ENCODE measurements at places on chromosomes 3 and 15.

- peak; percentile 75 for DNase-seq
These were observed at the start of gene ABTB1 for GRCh38 chr3:127672429-127673190. Gene ABTB1, plus strand, starts transcription at chr3:127672952. Its CDS starts 74 bp downstream, at chr3:127673026.

DNA sequence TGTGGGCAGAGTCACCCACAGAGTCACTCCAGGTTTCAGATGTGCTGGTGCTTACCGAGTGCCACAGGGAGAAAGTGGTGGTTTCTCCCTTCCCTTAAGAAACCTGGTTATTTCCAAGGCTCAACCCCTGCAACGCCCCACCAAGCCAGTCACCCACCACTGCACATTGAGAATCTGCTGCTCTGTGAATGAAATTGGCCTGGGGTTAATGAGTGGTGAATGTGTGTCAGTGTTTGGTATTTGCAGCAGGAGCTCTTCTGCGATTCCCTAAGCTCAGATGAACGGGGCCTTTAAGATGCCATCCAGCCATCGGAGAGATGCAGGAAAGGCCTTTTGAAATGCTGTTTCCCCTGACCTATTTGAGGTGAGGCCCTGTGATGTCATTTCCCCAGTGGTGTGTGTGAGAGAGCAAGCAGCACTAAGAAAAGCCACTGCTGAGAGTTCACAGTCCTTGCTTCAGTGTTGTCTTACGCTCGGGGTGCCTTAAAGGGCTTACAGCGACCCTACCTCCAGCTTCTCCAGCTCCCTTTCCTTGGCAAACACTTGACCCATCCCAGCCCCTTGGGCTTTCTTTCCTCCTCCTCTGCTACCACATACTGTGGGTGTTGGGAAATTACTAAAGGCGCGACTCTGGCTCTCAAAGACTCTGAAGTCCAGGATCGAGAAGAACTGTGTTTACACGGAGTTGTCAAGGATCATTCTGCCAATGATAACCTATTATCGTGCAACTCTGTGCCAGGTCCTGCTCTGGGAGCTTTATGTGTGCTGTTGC, 68.9 kb downstream of the SMAD3 start:
- DNase-seq = no peak

DNA sequence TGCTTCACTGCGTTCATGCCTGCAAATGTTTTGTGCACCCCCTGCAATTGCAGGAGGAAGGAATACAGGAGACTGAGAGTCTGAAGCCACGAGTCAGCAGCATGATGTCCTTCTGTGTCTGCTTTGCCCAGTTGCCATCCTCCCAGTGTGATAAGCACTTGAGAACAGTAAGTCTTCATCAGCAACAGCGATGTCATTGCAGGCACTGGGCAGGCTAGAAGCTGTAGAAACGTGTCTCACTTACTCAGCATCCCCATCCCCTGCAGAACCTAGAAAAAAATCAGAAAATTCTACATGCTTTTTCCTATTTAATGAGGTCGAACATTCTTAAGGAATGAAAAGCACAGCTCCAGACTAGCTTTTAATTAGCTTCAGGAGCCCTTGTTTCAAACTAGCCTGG, 156.5 kb upstream of the LPP start:
- DNase-seq = no peak

GRCh38 chr3:87363721-87364120, 87.3 kb upstream of the POU1F1 start:
- no peak for DNase-seq

DNA sequence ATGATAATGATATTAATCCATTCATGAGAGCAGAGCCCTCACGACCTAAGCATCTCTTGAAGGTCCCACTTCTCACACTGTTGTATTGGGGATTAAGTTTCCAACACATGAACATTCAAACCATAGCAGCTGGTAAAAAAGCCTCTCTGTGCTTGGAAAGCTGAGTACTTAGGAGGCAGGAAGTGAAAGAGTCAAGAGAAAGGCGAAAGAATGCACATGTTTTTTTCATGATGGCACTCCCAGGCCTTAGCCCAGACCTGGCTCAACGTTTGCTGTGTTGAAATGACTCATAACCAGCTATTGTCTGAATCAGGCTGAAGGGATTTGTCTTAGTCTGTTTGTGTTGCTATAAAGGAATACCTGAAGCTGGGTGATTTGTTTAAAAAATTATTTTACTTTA, 84.4 kb upstream of the RGMA start:
- DNase-seq = no peak

DNA sequence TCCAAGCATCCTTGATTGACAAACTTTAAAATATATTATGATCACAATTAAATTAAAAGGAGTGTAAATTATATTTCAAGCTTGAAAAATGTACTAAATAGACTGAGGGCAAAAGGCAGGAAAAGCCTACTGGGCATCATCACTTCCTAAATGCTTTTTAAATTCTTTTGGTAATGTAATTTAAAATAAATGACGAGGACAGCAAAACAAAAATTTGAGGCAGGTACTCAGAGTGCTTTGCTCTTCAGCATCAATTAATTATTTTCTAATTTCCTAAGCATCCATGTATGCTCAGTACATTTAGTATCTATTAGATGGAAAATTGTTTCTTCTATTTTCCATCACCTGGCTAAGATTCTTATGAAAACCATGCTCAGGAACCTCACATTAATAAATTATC, 5.2 kb downstream of the CBLB start:
- no peak for DNase-seq

GRCh38 chr15:65101891-65102708, 12.9 kb downstream of the UBAP1L start:
- DNase-seq = no peak

DNA sequence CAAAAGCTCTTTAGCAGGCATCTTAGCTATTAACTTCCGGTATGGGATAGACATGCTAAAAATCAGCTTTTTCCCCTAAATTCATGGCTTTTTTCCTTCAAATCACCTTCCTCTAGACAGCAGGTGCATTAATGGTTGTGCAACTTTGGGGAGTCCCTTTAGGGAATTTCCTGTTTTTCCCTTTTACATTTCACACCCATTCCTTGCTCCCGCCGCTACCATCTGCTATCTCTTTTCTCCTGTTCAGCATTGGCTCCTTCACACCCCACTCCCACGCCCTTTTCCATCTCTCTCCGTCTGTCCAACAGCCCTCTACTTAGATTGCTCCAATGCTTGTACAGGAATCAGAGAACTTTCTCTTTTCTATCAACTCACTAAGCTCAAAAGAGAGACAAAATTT, 43.4 kb downstream of the FEZF2 start:
- no peak for DNase-seq

Measured in activated CD4-positive, alpha-beta T cell treated with anti-CD3 and anti-CD28 coated beads for 24 hours (primary cell).